ENCODE measurements at places on chromosomes 5 and 9.

- DNase-seq, result no peak
These were observed 87.1 kb downstream of the AMBP start for GRCh38 chr9:113990975-113991471.

GRCh38 chr9:113795811-113796392, 80.2 kb upstream of the ZNF618 start:
- no peak for DNase-seq

DNA sequence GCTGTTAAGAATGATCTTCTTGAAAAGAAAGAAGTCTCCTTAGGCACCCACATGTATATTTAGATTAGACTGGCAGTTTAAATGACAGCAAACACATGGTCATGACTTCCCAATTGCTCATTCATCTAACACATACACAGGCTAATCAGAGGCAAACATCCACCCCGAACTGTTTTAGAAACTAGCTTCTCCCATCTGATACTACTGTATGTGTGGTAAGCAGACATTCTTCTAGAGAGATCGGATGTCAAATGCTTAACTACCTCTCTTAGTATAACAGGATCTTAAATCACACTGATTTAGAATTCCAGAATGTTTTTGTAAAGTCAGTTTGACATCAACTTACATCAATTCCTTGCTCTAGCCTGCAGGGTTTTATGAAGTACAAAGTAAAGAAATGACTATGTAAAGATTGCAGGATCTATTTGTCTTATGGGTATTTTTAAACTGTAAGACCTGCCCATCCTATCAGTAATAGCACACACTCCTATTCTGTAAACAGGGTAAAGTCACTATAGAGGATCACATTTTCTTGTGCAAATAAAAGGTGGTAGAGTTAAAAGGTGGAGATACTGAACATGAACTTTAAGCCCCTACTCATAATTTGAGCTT, 239.7 kb downstream of the MLLT3 start:
- no peak for DNase-seq

GRCh38 chr9:128505414-128505765, 871 bp downstream of the GLE1 start:
- no peak for DNase-seq

DNA sequence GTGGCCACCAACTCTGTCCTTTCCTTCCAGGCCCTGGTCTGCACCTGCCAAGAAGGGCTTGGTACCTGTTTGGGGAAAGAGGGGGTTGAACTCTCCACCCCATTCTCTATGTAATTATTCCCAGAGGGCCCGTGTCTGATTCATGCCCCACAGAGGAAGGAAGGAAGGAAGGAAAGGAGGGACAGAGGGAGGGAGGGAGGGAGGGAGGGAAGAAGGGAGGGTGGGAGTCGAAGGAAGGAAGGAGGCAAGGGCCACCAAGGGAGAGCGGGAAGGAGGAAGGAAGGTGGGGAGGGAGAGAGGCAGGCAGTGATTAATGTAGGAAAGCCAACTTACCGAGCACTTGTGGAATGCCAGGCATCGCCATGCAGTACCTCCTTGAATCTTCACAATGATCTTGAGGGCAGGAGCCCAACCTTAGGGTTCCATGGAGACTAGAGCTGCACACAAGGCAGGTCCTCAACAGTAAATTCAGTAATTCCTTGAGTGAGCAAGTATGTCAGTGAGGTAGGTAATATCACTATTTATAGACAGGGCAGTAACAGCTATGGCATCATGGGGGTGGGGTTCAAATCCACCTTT, 75.8 kb downstream of the FGF18 start:
- DNase-seq, result no peak

GRCh38 chr9:90569511-90569910, 73.1 kb downstream of the DIRAS2 start:
- no peak for DNase-seq

DNA sequence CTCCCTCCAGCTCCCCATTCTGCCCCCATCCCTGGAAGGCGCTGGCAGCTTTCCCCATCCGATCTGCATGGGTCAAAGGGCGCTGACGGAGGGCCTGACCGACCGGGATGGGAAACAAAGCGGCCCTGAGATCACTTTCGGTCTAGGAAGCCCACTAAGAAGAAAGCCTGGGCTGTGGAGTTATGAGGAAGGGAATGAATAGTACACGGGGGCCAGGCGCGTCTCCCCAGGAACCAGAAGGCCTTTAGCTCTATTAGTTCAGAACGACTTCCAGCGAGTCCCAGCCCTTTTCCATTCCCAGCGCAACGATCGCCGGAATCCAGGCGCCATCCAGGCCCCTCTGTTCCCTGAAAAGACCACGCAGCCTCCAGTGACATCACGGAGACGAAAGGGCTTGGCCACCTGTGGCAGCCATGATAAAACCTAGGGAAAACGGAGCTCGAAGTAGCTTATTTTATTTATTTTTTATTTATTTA, 70.1 kb upstream of the CCDC180 start:
- no peak for DNase-seq

DNA sequence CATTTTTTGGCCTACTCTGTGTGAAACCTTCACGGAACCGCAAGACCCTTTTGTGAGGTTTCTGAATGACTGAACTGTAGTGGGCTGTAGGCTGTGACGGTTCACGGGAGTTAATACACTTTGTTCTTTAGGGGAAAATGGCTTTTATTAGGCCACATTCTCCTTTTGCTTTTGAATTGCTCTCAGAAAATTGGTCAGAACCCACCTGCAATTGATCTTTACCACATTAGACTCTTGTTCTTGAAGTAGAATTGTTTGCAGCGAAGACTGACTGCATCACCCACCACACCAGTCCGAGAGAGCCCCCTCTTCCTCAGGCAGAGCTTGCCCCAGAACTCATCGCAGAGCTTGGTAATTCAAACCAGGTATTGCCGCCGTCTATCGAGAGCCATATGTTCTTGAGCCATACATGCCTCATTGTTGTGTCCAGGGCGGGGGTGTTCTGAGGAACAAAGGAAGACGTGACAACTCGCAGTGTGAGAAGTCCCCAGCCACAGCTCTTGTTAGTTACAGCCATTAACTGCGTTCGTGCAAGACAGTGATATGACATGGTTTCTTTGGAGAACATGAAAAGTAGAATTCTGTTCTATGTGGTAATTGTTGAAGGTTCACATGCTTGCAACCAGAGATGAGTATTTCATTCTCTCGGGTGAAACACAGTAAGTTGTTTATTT, 166.4 kb upstream of the OTULINL start:
- DNase-seq, result no peak

DNA sequence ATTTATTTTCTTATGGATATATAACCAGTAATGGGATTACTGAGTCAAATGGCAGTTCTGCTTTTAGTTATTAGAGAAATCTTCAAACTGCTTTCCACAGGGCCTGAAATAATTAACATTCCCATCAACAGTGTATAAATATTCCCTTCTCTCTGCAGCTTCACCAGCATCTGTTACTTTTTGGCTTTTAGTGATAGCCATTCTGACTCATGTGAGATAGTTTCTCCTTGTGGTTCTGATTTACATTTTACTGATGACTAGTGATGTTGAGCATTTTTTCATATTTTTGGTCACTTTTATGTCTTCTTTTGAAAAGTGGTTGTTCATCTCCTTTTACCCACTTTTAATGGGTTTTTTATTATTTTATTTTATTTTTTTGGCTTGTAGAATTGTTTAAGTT, 1290.3 kb upstream of the CDH9 start:
- no peak for DNase-seq

GRCh38 chr9:131609099-131609830, 63.9 kb downstream of the PRRT1B start:
- no peak for DNase-seq

GRCh38 chr9:91778031-91778430, 172.0 kb downstream of the ROR2 start:
- no peak for DNase-seq

GRCh38 chr9:134356496-134357470, 30.5 kb downstream of the RXRA start:
- DNase-seq, result no peak

DNA sequence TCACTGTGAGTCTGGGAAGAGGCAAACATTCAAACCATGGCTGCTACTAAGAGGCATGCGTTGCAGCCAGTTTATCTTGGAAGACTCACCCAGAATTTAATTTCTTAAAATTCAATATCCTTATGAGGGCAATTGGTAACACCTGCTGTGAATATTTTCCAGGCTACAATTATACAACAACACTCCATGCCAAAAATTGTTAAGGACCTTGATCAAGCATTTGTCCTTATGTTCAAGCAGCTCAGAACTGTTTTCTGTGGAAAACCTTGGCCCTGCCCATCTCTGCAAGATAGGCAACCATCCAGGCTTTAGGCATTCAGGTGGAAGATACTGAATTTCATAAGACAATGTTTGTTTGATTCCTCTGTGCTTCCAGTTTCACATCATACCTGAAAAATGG, 327.8 kb downstream of the FBXL7 start:
- no peak for DNase-seq

DNA sequence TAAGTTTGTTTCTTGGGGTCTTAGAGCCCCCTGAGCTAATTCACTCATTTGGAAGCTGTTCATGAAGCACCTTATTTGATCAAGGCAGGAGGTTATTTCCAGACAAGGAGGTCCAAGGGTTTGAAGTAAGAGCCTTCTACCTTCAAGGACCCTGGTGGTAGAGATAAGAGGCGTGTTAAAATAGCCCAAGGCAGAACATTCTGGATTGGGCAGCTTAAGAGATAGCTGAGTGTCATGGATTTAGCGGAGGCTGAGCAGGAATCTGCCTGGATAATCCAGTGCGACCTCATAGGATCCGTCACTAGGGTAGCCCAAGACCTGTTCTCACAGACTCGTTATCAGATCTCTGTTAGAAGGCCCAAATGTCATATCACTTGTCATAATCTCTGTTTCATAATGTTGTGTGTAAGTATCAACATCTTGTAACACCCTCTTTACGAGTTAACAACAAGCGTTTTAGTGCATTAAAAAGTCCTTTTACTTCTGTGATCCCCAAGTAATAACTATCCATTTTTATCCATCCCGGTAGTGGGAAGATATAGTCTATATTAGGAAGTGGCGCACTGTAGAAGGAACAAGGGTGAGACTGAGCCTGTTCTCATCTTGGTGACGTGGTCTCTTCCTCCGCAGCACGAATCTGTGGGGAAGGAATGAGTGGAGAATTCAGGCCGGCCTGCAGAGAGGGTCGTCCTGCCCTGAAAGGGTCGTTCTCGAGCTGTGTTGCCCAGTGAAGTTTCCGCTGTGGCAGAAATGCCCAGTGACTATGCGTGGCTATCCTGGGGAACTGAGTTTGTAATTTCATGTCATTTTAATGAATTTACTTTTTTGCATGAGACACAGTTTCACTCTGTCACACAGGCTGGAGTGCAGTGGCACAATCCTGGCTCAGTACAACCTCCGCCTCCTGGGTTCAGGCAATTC, 28.8 kb downstream of the SLC25A25 start:
- DNase-seq, result no peak

DNA sequence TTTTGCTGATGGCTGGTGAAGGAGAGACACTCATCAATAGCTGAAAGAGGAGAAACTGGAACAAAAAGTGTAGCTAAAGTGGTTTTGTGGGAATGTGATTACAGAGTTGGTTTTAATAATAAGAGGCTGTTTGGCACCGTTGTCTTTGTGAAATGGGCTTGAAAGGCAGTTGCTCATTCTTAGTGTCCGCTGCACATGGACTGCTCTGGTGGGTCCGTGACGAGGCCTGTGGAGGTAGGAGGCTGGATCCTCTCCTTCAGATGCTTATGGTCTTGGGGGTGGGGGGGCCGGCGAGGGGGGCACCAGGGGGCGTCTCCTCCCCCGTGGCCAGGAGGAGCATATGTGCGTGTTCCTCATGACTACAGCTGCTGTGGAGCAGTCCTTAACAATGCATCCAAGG, 29.8 kb downstream of the FUBP3 start:
- DNase-seq, result no peak

DNA sequence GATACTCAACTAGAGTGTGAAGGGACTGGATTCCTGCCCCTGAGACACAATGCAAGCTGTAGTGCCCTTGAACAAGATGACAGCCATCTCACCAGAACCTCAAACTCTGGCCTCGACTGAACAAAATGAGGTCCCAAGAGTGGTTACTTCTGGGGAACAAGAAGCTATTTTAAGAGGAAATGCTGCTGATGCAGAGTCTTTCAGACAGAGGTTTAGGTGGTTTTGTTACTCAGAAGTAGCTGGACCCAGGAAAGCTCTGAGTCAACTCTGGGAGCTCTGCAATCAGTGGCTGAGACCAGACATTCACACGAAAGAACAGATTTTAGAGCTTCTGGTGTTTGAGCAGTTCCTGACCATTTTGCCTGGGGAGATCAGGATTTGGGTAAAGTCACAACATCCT, 2.4 kb downstream of the ZNF483 start:
- DNase-seq, result no peak

DNA sequence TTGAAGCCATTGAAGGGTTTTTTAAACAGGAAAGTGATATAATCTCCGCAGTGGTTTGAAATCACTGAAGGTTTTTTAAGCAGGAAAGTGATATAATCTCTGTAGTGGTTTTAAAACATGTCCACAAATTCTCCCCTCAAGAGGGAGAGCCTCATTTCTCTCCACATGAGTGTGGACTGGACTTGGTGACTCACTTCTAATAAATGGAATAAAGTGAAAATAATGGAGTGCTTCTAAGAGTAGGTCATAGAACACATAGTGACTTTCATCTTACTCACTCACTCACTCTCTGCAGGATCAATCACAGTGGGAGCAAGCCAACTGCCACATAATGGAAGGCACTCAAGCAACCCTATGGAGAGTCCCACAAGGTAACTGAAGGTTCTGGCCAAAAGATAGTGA, 12.0 kb downstream of the CTNNAL1 start:
- DNase-seq, result no peak

DNA sequence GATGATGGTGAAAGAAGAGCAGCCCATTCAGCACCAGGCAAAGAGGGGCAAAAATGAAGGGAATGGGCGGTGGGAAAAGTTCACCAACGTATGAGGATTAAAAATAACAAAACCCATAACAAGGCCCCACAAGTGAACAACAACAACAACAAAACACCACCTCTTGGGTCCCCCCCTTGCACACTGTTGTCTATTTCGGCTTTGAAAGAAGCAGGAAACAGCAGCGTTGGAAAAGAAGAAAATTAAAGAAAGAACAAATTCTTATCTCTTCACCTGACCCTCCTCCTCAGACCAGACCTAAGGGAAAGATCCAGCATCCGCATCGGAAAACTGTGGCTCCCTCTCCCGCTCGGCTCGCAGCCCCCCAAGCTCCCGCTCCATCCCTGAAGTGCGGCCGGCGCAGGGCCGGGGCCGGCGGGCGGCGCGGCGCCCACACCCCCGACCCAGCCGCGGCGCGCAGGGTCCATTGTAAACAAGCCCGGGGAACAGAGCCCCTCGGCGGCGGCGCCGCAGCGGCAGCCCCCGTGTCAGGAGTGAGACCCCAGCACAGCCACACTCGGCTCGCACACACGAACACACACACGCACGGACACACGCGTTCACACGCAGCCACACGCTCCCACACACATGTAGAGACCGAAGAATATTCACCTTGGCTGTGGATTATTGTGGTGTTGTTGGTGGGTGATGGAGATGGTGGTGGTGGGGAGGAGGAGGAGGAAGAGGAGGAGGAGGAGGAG, 535 bp downstream of the RFX3 start:
- no peak for DNase-seq

GRCh38 chr5:180332051-180332517, 21.1 kb downstream of the GFPT2 start:
- DNase-seq, result no peak

- DNase-seq, result no peak
These were observed 33.3 kb upstream of the DAPK1 start for GRCh38 chr9:87464110-87464991.

- DNase-seq, result no peak
These were observed 33.4 kb upstream of the CDC42SE2 start for GRCh38 chr5:131230406-131230805.
